Jurkat, Clone E6-1 (cell line): ENCODE measurements at places on chromosomes 5 and 9.

DNA sequence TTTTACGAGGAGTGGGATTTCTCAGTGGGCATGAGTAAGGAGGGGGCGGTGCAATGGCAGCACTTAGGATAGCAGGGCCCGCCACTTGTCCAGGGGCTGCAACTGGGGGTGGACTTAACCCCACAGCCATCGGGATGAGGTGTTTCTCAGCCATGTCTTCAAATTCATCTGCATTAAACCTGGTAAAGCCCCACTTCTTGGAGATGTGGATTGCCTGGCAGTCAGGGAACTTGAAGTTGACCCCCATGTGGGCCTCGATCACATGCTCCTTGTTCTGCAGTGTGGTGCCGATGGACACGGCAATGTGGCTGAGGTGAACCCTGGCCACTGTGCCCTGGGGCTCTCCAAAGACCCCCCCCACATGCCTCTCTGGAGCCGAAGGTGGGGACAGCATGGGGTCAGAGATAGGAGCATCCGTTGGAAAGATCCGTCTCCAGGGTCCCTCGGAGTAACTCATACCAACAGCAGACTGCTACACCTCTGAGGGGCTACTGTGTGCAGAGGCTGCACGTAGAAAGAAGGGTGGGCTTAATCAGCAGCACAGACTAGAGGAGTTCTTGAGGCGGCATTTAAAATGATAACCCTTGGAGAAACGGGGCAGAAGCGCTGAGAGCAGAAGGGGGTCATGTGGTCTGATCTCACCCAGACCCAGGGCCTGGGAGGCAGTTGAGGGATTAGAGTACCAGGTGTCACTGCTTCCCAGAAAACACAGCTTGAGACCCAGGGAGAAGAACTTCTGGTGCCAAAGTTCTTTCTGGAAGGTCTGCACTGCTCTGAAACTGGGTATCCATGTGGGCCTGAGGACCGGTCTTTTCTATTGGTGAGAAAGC is 141.4 kb downstream of the MTX3 start:
- DNase-seq = no peak

DNA sequence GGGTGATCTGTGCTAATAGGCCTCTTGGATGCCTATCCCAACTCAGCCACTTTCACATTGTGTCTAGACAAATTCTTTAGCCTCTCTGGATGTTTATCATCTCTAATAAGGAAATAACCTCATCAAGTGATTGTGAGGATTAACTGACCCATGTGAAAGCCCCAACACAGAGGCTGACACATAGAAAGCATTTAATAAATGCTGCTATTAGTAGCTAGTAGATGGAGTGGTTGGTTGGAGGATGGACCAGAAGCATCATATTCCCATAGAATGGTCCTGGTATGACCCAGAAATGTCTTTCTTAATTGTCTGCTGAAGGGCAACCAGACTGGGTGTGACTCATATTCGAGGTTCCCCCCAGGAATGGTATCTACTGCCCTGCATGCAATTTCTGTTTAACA is 124.4 kb downstream of the PIK3R1 start:
- no peak for DNase-seq

- no peak for DNase-seq
Observed at GRCh38 chr5:143159031-143159430, 244.5 kb downstream of the NR3C1 start.

DNA sequence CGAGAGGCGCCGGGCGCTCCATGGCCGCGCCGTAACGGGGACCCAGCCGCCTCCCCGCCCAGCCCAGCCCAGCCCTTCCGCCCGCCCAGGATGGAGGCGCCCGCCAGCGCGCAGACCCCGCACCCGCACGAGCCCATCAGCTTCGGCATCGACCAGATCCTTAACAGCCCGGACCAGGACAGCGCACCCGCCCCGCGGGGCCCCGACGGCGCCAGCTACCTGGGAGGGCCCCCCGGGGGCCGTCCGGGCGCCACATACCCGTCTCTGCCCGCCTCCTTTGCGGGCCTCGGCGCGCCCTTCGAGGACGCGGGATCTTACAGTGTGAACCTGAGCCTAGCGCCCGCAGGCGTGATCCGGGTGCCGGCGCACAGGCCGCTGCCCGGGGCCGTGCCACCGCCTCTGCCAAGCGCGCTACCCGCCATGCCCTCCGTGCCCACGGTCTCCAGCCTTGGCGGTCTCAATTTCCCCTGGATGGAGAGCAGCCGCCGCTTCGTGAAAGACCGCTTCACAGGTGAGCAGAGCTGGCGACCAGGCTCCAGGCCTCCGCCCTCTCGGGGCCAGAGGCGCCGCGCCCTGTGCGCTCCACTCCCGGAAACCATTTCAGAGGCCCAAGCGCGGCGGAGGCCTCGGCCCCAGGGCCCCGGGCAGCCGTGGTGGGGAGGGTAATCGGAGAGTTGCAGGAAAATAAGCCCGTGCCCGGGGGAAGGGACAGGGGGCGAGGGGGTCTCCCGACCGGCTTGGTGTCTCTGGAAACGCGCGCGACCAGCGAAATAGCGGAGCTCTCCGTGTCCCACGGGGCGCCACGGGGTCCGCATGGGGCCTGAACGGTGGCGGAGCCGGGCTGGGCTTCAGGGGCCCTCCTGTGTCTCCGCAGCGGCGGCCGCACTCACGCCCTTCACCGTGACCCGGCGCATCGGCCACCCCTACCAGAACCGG is 496 bp downstream of the TLX3 start:
- no peak for DNase-seq

- no peak for DNase-seq
Observed at GRCh38 chr5:128084228-128085167, 932 bp downstream of the SLC12A2 start.

DNA sequence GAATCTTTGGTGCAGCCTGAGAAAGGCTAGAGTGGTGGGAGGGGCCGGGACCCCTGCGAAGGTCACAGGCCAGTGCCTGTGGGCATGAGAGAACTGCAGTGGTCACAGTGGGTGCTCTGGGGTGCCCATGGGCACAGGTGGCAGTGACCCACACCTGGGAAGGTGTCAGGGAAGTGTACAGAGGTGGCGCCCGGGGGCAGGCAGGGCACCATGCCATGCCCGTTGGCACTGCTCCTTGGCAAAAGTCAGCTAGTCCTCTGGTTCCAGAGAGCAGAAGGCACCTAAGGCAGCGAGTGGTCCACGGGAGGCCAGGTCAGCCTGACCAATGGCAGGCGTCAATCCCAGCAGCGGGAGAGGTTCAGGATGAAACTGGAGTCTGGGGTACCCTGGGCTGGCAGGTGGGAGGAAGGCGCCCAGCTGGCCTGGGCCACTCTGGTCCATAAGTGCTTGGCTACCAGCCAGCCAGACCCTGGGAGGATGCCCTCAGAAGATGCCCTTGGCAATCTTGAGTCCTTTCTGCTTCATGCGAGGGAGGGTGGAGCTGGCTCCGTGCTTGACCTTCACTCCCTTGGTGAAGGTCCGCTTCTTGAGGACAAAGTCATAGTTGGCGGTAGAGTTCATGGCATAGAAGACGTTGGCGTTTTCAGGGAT is 22.8 kb downstream of the RALGDS start:
- no peak for DNase-seq

- no peak for DNase-seq
Observed at GRCh38 chr5:54159153-54159892, 151.1 kb downstream of the ARL15 start.

- DNase-seq = peak; percentile 94
Observed at GRCh38 chr9:132487351-132487791, 77.4 kb downstream of the CFAP77 start.

DNA sequence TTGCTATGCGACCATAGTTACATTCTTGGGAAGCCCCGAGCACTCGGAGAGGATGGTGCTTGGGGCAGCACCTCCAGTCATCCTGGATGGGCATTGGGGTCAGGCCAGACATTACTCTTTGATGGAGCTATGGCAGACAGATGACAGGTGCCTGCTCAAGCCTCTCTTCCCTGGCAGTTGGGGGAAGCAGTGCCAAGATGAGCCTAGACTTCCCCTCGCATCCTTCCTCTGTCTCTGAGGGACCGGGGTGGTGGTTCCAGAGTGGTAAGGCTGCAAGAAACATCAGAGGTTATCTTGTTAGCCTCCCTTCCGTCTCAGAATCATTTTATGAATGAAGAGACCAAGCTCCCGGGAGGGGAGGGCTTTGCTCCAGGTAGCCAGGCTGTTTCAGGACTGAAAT is 2.8 kb upstream of the HMCN2 start:
- DNase-seq = no peak

DNA sequence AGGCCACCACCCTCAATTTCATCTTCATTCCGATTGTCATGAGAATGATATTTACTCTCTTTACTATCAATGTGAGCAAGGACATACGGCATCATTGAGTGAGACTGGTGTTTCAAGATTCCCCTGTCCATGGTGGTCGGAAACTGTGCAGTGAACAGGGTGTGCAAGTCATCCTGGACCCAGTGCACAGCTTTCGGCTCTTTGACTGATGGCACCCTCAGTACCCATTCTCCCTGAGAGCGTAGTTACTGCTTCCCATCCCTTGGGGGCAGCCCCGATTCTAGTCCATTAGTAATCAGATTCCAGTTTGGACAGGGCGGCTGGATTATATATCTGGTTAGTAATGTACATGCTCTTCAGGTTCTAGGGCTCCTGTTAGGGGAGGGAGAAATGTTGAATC is 61.7 kb upstream of the SUB1 start:
- no peak for DNase-seq

DNA sequence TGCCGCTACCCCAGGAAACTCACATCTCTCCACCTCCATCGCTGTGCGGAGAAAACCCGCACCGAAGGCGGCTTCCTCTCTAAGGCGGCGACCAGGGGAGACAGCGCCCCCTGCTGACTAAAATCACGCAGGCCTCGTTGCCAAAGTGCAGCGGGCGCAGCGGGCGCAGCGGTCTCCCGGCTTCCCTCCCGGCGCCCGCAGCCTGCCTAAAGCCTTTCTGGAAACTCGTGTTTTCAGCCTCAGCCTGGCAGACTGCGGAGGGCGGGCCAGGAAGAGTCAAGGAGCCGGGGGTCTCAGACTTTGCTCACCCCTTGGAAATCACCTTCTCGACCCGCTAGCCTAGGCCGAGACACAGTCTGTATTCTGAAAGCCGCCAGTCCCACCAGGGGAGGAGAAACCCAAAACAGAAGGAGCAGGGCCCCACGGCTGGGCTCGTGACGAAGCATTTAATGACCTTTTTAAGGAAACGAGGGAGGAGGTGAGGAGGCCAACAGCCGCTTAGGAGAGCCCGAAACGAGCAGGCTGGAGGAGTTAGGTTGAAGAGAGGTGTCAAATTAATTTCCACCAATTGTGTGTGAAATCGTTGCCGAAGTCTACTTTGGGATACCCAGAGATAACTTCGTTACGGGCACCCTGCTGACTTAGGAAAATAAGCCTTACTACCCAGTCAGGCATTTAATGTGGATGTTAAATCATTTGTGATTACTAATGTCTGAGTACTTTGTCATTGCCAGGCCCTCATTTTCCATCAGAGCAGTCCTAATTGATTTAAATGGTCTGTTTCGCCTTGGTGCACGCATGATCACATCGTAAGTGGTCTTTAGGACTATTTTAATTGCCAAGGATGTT is 7.3 kb upstream of the FOXB2 start:
- DNase-seq = peak; percentile 28

DNA sequence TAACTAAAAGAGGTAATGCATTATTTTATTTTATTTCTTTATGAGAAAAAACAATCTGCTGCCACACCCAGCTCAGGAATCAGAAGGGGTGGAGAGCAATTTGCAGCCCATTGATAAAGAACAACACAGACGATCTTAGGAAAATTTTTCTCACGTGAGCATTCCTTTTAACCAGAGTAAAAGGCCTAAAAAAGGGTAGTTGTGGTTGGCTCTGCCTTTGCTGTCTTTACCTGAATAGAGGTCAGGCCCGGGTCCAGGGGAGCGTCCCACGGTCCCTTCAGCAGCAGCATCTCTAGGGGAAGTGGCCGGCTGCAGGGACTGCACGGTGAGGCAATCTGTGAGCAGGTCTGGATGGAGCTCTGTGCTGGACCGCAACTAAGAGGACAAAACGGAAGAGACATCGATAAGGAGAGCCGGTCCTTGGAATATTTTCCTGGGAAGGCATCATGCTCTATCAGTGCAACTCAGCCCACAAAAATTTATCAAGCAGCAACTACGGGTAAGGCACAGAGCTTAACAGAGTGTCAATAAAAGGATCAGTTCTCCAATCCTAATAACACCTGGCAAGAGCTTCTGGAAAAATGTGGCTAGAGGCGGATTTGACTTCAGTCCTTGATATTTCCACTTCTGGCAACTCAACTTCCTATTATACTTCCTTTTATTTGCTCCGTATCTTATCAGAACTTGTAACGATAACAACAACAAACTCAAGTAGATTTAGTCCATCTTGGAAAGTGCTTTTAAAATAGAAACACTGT is 372.8 kb upstream of the RFX3 start:
- no peak for DNase-seq

DNA sequence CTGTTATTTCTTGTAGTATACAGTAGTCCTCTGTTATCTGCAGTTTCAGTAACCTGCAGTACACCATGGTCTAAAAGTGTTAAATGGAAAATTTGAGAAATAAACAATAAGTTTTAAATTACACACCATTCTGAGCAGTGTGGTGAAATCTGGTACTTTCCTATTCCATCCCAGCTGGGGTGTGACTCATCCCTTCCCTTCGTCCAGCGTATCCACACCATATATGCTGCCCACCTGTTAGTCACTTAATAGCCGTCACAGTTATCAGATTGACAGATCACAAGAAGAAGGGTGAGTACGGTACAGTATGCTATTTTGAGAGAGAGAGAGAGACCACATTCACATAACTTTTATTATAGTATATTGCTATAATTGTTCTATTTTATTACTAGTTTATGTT is 28.9 kb downstream of the FAM151B start:
- DNase-seq = no peak

GRCh38 chr9:135907431-135908092 is at the start of gene CAMSAP1:
TSS of gene CAMSAP1 (minus strand) at chr9:135907546. CDS start at chr9:135907159, 387 bp downstream.
- peak; percentile 80 for DNase-seq

GRCh38 chr9:135772056-135772646 is 70.2 kb downstream of the KCNT1 start:
- DNase-seq = no peak

GRCh38 chr5:10793785-10794184 is 32.8 kb upstream of the DAP start:
- no peak for DNase-seq

DNA sequence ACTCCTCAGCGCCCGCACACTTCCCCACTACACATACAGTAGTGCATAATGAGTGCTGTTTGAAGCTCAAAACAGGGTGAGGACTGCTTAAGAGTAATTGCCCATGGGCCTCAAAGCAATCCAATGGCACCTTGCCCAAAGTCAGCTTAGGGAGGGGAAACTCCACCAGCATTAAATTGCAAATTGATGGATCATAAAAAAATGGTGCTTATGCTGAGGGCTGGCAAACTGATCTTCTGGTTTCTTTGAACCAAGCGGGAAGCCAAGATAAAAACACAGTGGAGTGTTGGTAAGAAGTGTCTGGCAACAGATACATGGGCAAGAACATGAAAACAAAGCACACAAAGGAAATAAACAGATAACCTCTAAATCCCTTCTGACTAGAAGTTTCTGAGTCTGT is 28.0 kb downstream of the TLE1 start:
- no peak for DNase-seq
